ENCODE measurements at places on chromosomes 13 and 19.

- DNase-seq, result no peak
These were observed 11.5 kb downstream of the FAM187B start for GRCh38 chr19:35216833-35217648.

DNA sequence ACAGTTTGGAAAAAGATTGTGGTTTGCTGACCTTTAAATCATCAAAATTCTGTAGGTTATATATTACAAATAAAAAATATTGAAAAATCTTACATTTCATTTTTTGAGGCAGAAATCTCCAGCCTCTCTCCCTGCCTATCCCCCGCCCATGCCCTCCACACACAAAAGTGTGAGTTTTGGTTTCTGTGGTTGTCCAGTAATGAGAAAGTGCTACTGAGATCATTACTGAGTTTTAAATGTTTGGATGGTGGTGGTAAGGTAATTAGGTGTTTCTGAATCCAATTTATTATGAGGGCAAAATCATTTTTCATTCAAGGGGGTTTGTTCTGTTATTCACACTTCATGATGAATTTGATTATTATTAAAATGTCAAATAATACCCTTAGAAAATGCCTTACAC is 448.0 kb upstream of the SLC10A2 start:
- DNase-seq, result no peak

DNA sequence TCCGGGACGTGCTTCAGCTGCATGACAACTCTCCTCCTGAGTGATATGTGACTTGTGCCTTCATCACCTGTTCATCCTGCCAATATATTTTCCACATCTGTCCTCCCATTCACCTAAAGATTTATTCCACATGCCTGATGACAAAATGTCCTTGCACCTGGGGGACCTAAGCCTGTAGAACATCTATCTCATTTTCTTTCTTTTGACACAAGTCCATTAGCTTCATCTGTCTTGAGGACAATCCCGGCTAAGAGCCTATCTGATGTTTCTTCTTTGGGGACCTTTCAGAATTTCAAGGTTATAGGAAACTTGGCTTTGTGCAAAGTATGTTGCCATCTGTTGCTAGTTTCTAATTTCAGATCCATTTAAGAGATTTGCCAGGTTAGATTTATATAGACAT is 41.1 kb downstream of the ITGBL1 start:
- DNase-seq, result no peak

DNA sequence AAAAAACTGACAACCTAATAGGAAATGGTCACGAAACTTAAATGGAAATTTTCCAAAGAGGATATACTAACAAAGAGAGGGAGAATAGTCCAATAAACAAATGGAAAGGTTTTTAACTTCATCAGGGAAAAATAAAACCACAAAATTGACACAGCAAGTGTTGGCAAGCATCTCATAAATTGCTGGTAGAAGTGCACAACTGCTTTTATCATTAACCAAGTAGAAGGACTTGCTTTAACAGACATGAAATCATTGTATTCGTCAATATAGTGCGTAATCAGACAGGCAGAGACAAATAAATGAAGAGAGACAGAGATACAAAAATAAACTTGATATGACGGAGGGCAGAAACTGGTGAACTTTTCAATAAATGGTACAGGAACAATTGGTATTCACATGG is 7.4 kb downstream of the TGDS start:
- DNase-seq, result no peak

DNA sequence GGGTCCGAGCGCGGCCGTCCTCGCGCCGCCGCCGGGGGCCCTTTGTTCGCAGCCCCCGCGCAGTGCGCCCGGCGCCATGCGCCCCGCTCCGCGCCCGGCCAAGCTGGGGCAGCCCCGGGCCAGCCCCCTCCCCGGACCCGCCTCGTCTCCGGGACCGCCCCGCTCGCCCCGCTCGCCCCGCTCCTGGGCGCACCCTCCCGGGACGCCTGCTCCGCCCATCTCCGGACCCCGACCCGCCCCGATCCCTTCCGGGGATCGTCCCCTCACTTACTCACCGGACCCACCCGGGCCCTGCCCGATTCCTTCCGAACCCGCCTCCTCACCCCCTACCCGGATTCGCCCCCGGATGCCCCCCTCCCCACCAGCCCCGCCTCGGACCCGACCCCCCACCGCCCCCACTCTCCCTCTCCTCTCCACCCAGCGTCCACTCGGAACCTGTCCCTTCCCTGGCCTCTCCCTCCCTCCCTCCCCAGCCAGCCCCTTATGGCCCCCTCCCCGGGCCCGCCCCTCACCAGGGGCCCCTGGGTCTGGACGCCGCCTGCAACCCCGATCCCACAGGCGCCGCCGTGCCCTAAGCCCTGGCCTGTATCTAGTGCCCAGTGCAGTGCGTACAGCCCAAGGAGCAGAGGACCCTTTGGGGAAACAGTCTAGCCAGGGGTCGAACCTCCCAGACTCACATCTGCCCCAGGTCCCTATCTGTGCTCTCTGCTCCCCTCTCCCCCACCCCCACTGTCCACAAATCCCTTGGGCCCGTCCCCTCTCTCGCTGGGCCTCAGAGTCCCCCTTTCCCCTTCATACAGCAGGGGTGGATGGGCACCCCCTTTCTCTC is at the start of gene CPAMD8:
Gene CPAMD8 (minus strand): TSS at position 105 of the 829 bp plus-strand sequence. CDS start 168 bp downstream, outside the sequence.
- DNase-seq, result no peak

GRCh38 chr19:36674201-36674600 is 7.6 kb upstream of the ZNF461 start:
- no peak for DNase-seq

DNA sequence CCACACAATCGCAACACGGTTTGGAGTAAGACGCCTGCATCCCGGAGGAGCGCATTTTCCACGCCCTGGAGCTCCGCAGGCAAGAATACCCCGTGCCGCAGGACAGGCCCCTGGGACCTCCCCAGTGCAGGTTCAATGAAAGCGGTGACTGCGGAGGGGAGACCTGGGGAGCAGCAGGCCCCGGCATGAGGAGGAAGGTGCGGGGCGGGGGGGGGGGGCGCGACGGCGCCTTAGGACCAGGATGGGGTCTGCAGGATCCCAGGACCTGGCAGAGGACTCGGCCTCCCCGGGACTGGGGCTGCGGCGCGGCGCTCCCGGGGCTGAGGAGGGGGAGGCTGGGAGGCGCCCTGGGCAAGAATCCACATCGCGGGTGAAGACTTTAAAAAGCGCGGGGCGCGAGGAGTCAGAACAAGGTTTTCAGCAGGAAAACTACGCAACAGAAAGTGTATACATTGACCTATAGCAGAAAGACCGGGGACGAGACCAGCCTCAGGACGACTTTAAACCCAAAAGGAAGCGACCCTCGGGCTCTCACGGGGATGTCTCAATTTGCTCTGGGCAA is 432 bp downstream of the ZNF611 start:
- no peak for DNase-seq

- DNase-seq, result no peak
These were observed 9.1 kb upstream of the SHISA7 start for GRCh38 chr19:55451965-55452748.

- no peak for DNase-seq
These were observed 1.4 kb downstream of the FBXO27 start for GRCh38 chr19:39030854-39031367.

DNA sequence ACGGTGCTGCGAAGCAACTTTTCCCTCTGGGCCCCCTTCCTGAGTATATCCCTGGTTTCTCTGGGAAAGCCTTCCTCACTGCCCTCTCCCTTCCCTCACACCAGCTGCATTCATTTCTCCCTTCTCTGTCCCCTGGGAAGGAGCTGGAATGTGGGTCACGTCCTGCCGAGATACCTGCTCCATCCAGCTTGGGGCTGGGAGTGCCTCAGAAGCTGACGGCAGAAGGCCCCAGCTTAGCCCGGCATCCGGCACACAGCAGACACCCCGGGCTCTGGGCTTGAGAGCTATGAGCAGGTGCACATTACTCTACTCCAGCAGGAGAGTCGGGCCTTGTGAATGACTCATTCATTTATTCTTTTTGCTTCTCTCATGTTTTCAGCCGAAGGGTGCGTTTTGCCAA is 170.6 kb downstream of the TEX29 start:
- DNase-seq, result no peak

GRCh38 chr13:98454389-98454881 is 122.5 kb downstream of the STK24 start:
- DNase-seq, result no peak

- DNase-seq, result no peak
These were observed 5.6 kb downstream of the MICOS13 start for GRCh38 chr19:5674714-5675113.

DNA sequence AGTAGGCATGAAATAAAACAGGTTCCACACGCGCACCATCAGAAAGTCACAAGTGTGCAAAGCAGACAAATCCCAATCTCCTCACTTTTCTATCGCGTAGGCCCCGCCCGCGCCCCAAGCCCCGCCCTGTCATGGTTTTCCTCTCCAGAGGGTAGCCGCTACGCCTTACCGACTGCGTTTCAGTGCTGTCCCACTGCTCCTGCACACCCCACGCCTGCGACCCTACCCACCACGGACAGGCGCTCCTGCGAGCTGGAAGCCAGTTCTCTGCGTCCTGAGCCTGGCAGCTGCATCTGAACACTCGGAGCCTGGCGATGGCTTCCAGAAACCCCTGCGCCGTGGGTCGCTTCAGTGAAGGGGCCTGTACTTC is 379 bp upstream of the ZNF470 start:
- no peak for DNase-seq
